ENCODE measurements at places on chromosomes 12 and 14.

DNA sequence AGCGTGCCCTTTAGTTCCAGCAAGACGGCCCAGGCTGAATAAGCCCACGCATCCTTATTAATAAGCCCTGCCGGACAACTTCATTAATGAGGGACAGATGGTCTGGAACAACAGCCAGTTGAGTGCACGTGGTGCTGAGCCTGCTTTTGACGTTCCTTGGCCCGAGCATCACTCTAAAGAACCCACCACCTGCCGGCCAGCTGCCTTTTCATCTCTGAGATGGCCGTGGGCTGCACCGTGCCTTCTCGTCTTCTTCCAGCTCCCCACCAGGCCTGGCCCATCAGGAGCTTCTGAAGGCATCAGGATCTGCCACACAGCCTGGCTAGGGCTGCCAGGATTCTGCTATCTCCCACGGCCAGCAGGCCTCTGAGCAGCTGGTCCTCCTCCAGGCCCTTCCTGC is 80.0 kb downstream of the AACS start:
- DNase-seq: no peak

- DNase-seq: no peak
These were observed 21.6 kb upstream of the AMN start for GRCh38 chr14:102900631-102901571.

- DNase-seq: no peak
These were observed 11.3 kb downstream of the RAB15 start for GRCh38 chr14:64960762-64961276.

DNA sequence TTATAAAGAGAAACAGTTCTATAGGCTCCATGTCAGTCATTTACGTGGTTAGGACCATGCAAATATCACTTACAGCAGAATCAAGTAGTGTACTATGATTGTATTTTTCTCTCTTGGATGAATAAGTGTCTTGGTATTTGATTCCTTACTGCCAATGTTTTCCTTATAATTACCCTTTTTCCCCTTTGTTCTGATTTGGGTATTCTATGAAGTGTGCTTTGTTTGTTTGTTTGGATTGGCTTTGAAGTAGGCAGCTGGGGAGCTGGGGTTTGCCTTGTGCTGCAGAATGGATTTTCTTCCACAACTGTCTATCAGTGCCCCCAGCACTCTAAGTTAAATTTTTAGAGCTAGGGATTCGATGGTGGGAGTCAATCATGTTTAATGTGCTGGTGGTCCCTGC is 12.4 kb downstream of the TMEM120B start:
- no peak for DNase-seq

GRCh38 chr12:47822401-47822800 is 2.7 kb upstream of the HDAC7 start:
- DNase-seq: no peak

- no peak for DNase-seq
These were observed 414.5 kb downstream of the PCNX1 start for GRCh38 chr14:71321574-71322315.

DNA sequence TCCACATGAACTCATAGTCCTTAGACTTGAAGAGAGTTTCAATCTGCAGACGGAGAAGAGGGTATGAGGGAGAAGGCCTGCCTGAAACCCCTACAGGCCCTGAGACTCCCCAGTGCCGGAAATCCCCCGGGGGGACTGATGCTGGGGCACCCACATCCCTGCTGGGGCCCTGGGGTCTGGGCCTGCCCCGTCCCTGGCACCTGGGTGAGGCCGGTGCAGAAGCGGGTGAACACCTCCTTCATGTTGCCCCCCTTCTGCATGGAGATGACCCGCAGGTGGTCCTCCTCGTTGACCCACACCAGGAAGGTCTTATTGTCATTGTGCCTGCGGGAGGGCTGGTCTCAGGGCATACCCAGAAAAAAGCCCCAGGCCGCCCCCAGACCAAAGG is 2.4 kb downstream of the CKB start:
- no peak for DNase-seq

GRCh38 chr12:110174373-110174996 is 50.3 kb downstream of the IFT81 start:
- DNase-seq: no peak

DNA sequence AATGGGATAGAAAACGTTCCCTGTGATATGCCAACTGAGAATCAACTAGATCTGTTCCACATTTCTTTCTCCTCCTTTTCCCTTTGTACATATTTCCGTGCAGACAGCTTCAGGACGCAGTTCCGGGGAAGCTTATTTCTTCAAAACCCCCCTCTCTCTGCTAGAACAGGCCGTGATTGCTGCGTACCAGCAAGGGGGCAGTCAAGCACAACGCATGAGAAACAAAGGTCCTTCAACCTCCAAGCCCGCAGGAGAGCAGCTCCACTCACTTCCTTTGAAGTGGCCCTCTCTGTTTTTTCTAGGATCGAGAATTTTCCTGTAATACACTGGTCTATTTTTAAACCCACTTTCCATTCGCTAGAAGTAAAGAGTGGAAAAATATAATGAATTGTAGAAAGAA is 80.8 kb downstream of the ZNF664 start:
- DNase-seq: no peak

GRCh38 chr14:87838931-87839330 is 154.1 kb downstream of the GALC start:
- DNase-seq: no peak

GRCh38 chr12:46386877-46387629 is 14.5 kb upstream of the SLC38A2 start:
- no peak for DNase-seq

GRCh38 chr12:2739832-2740641 is 54.7 kb upstream of the FKBP4 start:
- no peak for DNase-seq

DNA sequence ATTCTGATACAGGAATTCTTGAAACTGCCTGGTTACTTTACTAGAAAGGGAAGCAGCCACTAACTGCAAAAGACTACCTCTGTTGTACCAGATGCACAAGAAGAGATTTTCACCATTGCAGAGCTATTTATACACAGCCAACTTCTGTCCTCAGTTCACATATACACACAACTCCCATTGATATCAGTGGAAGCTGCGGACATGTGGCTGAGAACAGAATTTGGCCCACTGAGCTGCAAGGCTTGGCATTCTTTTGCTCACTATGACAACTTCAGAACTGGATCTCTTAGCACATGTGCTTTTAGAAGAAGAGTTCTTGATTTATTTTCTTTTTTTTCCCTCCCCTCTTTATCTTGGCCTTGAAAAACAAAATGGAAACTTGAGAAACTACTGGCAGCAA is 28.3 kb downstream of the PTPRO start:
- no peak for DNase-seq

- no peak for DNase-seq
These were observed 29.7 kb downstream of the ATP2A2 start for GRCh38 chr12:110310763-110311162.

- DNase-seq: peak; percentile 44
These were observed 8.2 kb downstream of the SINHCAF start for GRCh38 chr12:31317471-31318395.

GRCh38 chr12:69130064-69130463 is 109.3 kb upstream of the CPSF6 start:
- DNase-seq: no peak

DNA sequence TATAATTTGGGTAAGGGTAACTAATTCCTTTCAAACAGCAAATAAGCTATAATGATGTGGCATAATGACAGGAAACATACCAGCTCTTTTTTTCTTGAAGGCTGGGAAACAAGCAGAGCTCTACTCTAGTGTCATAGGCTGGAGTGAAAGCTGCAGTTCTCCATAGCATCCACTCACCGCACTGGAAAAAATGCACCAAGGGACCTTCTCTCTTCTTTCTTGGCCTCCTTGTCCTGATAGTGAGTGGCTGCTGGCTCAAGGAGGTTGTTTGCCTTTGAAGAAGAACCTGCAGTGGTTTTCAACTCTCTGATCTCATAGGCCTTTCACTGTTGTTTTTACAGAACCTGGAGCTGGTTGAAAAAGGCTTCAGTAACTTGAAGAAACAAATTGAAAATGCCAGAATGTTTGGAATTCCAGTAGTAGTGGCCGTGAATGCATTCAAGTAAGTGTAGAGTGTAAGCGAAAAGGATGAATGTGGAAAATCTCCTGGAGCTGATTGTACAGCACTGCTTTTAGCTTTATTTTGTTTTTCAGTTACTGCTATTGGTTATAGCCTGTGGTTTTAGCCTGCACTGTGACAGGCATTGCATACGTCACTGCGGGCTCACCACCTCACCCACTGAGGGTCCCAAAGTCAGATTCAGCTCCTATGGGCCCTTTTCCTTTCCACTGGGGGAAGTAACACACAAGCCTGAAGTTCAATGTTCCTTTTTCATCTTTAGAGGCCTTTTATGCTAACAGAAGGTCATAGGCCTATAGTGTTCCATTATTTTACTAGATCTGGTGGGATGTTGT is 17.2 kb upstream of the AKAP5 start:
- no peak for DNase-seq

DNA sequence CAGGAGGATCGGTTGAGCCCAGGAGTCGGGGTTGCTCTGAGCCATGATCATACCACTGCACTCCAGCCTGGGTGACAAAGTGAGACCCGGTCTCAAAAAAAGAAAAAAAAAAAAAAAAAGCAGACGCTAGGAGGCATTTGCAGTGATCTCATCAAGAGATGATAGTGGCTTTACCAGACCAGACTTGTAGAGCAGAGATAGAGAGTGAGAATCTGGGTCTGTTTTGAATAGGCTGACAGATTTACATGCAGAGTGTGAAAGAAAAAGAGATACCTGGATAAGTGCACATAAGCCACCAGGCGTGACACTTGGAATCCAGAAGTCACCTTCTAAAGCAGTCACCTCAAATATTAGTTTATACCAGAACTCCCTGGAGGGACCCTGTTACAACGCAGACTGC is 21.1 kb upstream of the FLRT2 start:
- no peak for DNase-seq

DNA sequence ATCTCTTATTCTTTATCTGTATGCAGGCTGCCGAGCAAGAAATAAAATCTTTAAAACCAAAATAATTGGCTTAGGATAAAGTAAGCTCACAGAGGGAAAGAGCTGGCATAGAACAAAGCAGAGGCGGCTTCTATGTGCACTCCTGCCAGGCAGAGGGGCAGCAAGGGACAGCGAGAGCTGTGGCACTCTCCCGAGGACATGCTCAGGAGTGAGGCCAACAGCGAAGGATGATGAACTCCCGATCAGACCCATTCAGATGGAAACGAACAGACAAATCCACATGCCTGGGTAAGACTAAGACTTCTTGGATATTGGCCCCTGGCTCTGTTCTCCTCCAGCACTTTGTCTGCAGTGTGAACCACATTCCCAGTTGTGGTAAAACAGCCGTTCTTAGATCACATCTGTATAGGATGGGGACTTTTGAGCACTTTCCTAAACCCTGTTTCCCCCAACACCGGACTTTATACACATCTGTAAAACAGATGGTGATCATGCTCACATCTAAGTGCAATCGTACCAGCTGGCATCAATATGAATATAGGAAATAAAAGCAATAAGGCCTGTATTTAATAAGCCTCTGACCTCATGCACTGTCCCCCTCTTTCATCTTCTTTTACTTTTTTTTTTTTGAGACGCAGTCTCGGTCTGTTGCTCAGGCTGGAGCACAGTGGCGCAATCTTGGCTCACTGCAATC is 134.1 kb downstream of the PPM1H start:
- DNase-seq: no peak

GRCh38 chr12:104381731-104382480 is 74.8 kb upstream of the CHST11 start:
- DNase-seq: peak; percentile 82

DNA sequence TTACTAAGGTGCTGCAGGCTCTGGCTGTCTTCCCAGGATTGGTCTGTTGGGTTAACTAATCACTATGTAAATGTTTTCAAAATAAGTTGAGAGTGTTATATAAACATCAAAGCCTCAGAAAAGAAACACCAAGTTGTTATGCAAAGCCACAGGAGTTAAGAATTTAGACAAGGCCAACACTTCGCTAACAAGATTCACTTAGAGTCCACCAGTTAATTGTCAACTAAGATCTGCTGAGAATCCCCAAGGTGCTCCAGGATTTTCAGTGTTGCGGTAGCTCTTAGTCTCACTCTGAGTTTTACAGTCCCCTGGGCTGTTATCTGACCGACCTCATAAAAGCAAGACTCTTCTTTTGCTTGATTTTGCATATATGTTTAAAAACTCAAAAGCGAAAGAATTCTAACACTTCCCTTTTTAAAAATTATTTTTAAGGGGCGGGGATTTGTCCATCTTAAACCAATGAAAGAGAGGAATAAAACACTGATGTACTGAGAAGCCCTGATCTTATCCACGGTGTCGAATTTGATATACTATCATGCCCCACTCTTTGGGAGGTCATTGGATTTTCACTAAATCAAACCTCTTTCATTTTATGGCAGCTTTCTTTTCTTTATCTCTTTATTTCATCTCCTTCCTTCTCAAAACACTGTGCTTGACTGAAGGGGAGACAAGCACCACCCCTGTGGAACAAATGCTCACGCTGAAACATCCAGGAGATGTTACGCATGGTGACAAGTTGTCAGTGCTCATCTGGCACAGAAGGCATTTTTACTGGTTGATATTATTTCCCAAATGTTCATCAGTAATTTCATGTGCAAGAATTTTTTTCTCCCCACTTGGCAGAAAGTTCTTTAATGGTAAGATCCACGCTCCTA is 7.0 kb downstream of the NIN start:
- no peak for DNase-seq

DNA sequence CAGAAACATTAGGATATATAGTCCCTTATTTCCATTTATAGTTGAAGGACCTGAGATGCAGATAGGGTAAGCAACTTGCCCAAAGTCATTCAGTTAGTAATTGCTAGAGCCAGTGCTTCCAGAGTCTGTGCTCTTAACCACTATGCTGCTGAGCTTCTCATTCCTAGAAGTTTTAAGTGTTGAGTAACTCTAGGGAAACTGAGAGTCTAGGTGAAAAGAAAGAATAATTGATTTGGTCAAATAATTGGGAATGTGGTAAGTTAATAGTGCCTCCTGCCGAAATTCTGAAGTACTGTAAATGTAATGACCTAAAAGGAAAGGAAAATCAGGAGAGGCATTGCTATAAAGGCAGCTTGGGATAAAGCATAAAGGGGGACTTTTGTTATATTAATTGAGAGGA is 14.1 kb downstream of the PYROXD1 start:
- no peak for DNase-seq

- DNase-seq: no peak
These were observed 71.0 kb upstream of the FBXO21 start for GRCh38 chr12:117261247-117261646.

DNA sequence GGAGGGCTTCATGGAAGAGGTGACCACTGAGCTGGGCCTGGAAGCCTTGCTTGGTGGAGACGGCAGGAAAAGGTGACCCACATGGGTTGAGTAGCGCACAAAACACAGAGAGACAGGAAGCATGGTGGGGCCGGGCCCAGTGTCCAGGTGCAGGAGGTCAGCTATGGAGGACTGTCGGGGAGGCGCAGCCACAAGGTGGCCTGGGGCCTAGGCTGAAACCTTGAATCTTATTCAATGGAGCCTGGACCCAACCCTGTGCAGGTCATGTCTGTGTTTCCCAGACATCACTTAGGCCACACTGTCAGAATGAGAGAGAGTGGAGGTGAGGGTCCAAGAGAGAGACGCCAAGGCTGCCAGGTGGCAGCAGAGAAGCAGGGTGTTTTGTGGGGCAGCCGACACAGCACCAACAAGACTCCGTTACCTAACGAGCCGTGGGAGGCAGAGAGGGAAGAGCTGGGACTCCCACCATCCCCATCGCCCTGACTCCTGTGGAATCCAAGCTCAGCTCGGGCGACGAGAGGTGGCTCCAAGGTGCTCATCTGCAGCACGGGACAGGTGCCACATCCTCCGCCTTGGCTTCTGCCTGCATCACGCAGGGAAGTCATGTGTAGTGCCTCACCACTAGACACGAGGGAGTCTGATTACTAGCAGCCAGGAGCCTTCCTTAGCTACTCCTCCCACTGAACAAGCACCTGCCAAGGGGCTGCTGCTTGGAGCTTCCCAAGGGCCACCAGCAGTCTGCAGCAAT is 38.7 kb downstream of the DEGS2 start:
- no peak for DNase-seq
